ENCODE measurements at places on chromosomes 12 and 14.

GRCh38 chr14:52078095-52078531 lies 9.3 kb upstream of the NID2 start:
- DNase-seq: no peak

- DNase-seq: no peak
These were observed 22.4 kb downstream of the ADCK1 start for GRCh38 chr14:77822307-77822706.

- no peak for DNase-seq
These were observed 94.5 kb downstream of the MYRFL start for GRCh38 chr12:69919495-69919894.

GRCh38 chr12:109287811-109288469 lies 21.1 kb downstream of the FOXN4 start:
- DNase-seq: no peak

DNA sequence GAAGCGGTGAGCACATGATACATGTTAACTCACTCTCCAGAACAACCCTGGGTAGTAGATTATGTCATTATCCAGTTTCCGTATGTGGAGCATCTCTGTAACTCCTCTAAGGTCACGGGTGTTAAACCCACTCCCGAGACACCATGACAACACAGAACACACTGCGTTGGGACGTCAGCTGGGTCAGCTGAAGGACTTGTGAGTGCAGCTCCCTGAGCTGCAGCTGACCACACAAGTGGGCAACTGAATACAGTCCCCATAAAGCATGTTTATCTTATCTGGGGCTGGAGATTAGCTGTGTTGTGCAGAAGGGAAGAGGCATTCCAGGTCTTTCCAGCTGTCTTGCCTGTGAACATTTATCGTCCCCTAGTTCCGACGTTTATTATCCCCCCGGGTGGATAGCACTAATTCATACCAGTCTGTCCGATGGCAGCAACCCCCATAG lies 211.5 kb downstream of the CHST11 start:
- no peak for DNase-seq

GRCh38 chr14:28603606-28604005 lies 163.0 kb upstream of the FOXG1 start:
- DNase-seq: no peak

DNA sequence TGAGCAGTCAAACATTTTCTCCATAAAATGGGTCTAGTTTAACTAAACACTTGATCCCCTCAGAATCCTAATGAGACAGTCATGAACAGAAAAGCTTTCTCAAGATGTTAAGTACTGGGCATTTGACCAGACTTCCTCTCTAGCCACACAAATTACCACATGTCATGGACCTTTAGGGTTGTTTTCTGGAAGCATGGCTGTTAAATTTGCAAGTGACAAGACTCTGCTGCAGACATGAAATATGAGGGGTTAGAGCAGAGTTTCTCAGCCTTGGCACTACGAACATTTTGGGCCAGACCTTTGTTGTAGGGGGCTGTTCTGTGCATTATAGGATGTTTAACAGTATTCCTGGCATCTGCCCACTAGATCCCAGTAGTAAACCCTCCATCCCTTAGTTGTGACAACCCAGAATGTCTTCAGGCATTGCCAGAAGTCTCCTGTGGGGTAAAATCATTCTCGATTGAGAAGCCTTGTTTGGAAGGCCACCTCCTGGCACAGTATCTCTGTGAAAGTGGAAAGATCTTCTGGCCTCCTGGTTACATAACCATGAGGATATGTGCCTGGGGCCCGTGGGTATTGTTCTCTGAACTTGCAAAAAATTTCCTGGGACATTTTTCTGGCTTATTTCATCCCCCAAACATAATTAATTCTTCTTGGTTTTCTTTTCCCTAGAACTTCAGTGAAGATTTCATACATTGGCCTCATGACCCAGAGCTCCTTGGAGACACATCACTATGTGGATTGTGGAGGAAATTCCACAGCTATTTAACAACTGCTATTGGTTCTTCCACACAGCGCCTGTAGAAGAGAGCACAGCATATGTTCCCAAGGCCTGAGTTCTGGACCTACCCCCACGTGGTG lies 4.3 kb downstream of the TMEM106C start:
- no peak for DNase-seq

DNA sequence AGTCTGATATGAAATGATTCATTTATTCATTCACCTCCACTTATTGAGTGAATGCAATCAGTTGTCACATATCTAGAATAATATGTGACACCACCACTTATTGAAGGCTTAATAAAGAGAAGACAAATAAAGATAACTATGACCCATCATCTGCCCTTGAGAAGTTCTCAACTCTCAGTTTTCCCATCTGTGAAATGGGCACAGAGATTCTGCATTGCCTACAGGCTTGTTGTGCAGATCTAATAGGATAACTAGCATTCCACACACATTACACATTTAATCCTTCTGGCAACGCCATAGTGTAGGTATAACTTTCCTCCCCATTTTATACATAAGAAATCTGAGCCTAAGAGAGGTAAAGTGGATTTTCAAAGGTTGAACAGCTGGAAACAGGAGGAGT lies 84.2 kb upstream of the FICD start:
- no peak for DNase-seq

DNA sequence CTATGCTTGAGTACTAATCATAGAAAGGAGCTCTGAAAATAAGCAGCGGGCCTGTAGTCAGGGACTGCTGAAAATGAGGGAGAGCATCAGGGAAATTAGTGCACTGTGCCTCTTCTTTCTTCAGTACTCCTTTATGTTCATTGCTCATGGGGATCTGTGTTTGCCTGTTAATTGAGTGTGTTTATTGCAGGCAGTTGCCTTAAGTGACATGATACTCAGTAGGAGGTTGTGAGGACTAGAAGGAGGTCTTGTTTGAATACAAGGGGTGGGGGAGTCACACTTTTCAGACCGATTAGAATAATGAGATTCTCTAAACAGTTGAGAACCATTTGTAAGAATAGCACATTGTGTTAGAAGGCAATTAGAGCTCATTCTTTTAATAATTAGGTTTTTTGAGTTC lies 102.6 kb upstream of the SLCO1C1 start:
- no peak for DNase-seq

- no peak for DNase-seq
These were observed 195.0 kb upstream of the ABCD2 start for GRCh38 chr12:39814626-39815025.

DNA sequence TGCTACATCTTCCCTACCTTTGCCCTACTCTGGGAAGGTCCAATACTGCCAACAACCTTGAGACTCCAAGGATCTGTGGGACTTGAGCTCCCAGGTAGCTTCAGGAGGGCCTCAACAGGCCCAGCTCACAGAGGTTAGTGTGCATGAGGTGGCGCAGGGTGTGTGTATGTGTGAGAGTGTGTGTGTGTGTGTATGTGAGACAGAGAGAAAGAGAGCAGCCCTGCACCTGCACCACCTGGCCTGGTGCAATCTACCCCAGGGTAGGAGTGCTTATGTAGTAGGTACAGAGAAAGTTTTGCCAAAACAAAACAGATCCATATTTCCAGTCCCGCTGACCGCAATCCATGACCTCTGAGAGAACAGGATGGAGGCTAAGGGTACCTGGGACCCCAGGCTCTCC lies 24.6 kb downstream of the TMEM229B start:
- no peak for DNase-seq

DNA sequence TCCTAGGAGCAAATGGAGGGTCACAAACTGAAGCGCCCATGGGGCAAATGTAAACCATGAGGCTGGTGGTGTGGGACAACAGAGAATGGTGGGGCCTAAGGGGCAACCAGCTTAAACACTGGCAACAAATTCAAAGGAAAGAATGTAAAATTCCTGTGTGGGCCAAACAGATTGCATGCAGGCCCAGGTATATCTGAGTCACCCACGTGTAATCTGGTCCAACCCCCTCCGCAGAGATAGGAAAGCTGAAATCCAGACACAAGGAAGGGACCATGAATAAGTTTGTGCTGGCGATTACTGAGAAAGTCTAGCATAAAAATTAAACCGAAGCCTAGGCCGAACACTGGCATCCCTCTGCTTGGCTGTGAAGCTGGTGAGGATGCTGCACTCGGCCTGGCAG lies 71.6 kb downstream of the ITPK1 start:
- no peak for DNase-seq

DNA sequence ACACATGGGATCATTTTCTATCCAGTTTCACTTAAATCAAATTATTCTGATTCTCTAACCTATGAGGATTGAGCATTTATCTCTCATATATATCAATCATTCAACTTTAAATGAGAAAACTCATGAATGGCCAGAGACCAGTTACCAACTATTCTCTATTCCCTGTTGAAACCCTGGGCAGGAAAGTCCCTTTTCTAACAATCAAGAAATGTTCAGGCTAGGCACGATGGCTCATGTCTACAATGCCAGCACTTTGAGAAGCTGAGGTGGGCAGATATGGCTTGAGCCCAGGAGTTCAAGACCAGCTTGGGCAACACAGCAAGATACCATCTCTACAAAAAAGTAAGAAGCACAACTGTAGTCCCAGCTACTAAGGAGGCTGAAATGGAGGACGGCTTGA lies 18.0 kb downstream of the FMNL3 start:
- no peak for DNase-seq

- DNase-seq: no peak
These were observed 138.7 kb upstream of the DYRK2 start for GRCh38 chr12:67509666-67510386.

GRCh38 chr14:61188196-61188595 lies 92.9 kb downstream of the TMEM30B start:
- no peak for DNase-seq

DNA sequence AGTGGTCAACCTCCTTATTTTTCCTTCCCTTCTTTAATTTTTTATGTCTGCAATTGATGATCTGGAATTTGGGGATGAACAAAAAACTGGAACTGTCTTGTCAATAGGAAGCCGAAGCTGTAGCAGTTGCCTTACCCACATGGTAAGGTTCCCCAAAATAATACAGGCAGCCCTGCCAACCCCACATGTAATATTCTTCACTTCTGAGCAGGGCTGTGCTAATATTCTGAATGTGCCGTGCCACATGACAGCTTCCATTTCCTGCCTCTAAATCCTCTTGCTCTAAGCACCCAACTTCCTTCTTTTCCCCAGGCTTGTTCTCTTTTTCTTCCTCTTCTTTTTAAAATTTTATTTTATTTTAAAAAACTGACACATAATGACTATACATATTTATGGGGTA lies 39.6 kb downstream of the GPATCH2L start:
- no peak for DNase-seq

DNA sequence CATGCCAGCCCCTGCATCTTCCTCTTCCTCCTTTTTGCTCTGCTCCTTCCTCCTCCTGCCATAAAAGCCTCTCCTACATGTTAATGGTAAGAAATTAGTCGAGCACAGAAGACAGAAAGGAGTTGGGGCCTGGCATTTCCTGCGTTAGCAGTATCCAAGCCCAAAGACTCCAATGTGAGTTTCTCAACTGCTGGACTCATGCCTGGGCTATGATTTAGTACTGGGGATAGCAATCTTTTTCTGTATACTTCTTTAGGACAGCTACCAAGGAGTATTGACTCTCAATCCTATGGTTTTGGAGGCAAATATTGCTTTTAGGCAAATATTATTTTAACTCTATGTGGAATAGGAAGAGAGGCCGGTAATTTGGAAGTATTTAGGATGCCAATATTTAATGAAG lies 18.0 kb upstream of the SLC38A4 start:
- DNase-seq: no peak

DNA sequence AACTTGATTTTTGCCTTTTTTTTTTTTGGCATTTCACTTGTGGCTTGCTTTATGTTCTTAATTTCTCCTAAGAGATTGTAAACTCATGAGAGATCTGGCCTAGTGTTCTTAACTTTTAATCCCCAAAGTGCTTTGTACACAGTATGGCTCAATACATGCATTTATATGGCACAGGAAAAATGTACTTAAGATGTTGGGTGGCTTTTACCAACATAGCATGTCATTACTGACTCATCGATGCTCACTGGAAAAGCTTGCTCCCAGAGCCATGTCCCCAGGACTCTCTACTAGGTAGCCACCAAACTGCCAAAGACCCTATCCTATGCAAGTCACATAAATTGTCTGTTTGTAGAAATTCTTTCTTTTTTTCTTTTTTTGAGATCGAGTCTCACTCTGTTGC lies 13.1 kb upstream of the SMCO3 start:
- no peak for DNase-seq

DNA sequence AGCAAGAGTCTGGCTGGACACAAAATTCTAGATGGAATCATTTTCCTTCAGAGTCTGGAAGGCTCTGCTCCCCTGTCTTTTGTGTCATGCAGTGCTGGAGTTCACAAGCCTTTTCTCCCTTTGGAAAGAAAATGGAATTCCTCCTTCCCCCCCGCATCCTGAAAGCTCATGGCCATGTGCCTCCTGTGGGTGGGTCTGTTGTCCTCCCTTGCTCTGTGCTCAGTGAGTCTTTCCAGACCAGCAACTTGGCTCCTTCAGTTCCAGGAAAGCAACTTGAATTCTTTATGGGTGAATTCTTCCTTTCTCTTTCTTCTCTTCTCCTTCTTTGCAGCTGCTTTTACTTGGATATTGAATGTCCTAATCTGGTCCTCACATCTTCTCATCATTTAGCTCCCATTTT lies 70.2 kb downstream of the TUNAR start:
- DNase-seq: no peak

DNA sequence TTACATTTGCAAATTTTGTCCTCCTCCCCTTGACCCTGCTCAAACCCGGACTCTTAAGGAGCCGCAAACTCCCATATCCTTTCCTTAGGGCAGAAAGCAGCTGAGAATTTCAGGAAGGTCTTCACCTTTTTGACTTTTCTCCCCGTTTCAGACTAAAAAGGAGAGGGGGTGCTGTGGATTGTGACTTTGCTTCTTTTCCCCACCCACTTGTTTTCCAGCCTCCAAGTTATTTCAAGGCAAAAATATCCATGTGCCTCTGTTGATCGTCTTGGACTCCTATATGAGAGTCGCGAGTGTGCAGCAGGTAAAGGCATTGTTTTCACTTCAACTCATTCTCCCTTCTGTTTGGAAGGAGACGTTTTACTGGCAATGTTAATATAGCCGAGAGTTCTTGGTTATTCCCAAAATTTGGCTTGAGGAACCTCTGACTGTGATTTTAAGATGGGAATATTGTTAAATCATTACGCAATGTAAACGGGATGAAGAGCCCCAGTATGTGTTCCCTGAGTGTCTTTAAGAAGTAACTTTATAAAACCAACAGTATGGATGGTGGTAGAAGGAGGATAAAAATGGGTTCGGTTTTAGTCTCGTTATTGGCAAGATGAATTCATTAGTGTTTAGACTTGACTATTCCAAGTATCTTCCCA lies 663 bp downstream of the LRRK2 start:
- no peak for DNase-seq

- no peak for DNase-seq
These were observed 13.6 kb upstream of the NUAK1 start for GRCh38 chr12:106152334-106152733.

DNA sequence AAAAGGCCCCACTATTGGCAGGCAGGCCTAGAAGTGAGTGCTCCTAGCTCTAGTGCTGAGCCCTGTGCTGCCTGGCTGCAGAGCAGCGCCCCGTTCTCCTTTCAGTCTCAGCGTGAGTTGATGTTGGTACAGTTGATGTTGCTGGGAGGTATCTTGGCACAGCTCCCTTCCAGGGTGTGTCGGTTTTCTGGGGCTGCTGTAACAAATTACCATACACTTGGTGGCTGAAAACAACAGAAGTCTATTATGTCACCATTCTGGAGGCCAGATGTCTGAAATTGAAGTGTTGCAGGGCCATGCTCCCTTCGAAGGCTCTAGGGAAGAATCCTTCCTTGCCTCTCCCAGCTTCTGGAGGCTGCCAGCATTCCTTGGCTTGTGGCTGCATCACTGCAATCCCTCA lies 151.4 kb downstream of the TSPAN9 start:
- no peak for DNase-seq
